ENCODE measurements at places on chromosomes 3 and 15.

DNA sequence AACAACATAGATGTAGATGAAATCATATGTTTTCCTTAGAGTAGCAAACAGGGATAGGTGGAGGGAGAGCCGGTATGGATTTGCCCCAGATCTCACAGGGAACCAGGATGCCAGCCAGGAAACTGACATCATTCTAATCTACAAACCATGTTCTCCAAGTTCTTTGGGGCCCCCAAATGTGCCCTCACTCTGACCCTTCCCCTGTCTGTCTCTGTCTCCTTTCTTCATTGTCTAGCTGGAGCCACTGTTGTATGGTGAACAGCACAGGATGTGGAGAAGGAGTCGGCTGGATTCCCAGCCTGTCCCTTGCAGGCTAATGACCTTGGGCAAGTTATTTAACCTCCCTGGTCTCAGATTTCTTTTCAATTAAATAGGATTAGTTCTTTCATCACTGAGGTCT, 962 bp downstream of the ATP13A5 start:
- no peak for DNase-seq

DNA sequence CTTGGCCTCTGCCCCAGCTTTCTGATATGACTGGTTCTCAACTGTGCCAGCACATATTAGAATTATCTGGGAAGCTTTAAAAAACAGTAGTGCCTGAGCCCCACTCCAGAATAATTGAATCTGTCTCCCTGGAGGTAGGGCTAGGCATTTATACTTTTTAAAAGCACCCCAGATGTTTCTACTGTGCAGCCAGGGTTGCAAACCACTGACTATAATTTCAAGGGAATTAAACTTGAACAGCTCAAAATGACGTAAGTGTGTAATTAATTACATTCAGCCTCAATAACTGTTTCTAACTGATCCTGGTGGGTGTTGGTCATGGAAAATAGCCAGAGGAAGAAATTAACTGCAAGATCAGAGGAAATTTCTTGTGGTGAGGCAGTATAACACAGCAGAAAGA, 4.4 kb upstream of the IRAK2 start:
- no peak for DNase-seq

DNA sequence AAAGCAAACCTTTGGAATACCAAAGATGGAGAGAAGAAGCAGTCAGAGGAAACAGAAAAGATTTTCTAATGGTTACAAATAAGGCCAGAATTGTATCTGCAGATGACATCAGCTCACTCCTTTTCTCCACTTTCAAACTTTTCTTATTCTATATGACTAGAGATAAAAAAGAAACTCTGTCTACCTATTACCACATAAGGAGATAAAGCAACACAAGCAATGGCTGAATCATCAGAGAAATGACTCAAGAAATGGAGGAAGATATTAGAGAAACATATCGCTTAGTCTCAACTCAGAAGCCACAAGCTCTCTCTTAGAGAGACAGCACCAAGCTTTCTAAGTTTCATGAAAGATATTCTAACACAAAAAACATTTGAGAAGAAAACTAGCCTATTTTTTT, 784.0 kb downstream of the ZPLD1 start:
- peak; percentile 17 for DNase-seq

DNA sequence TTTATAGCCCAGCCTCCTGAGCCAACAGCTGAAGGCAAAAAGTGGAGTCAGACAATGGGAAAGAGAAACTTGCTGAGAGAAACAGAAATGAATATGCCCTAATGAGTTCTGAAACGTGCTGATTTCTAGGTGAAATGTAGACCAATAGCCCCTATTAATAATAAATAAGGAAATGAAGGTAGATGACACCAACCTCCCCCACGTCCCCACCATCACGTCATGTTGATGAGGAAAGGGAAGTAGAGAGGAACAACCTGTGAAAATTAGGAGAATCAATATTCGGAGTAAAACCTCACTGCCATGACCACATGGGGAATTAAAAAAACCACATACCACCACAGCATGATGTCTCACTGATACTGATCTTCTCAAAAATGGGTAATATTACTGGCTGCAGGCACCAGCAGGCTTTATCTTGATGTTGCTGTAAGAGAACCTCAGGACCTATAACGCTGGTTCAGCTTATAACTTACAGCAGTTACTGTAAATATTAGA, 64.0 kb downstream of the KAT2B start:
- DNase-seq: peak; percentile 15

DNA sequence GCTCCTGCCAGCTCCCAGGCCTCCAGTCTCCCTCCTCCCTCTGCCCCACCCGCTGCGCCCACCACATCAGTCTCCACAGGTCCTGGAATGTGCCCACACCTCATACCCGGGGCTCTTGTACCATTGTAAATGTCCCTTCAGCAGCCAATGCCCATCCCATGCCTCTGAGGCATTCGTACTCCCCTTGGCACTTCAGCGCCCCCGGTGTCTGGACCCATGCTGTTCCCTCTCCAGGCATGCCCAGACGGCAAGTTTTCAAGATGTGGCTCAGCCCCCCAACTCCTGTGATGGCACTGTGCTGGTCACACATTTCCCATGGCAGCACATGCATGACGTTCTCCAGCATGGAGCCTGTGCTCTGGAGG, 13.3 kb downstream of the PLXND1 start:
- DNase-seq: no peak

- DNase-seq: peak; percentile 52
Measured at GRCh38 chr3:37546876-37547275, 314.8 kb upstream of the CTDSPL start.

GRCh38 chr3:139481116-139481515, 4.8 kb upstream of the RBP2 start:
- DNase-seq: no peak

DNA sequence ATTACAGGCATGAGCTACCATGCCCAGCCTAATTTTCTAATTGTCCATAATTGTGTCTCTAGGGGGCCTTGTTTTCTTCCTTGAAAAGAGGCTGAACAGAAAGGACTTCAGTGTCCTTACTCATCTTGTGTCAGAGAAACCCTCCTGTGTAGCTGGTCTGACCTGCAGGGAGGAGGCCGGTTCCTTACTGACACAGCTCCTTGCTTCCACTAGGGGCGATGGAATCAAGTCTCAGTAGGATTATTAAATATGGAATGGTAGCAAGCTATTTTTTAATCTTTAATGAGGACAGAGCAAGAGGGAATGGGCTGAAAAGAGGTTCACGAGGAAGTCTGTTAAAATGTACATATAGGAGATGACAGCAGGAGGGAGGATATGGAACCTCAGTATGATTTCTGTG, 8.6 kb downstream of the LPCAT4 start:
- DNase-seq: no peak

DNA sequence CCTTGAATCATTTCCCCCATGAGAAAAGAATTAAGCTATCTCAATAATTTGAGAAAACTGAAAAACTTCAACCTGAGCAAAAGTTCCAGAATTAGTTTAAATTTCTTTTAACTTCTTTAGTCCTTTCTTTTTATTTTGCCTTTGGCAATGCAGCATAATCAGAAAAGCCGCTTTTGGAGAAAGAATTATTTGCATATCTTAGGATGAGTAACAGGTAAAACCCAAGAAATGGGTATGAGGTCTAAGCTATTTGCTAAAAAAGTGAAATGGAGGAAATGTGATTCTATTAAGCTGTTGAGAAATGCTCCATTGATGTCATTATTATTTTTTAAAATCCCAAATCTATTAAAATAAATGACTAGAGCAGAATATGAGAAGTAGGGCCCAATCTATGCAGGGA, 1238.3 kb upstream of the GBE1 start:
- no peak for DNase-seq

DNA sequence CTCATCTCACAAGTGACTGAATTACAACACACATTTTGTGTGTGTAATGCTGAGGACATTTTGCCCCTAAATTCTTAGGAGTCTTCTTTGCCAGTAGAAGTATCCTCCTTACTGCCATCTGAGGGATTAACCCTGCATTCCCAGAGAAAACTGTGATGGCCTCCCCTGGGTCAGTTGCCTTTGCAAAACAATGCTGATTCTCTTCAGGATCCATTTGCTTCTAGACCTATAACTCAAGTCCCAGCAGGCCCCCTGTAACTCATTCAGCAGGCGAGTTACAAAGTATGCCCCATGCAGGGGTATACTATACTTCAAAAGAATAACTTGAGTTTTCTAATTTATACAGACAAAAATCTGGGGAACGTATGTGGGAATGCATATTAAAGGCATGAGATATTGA, 6.6 kb upstream of the MCF2L2 start:
- no peak for DNase-seq

DNA sequence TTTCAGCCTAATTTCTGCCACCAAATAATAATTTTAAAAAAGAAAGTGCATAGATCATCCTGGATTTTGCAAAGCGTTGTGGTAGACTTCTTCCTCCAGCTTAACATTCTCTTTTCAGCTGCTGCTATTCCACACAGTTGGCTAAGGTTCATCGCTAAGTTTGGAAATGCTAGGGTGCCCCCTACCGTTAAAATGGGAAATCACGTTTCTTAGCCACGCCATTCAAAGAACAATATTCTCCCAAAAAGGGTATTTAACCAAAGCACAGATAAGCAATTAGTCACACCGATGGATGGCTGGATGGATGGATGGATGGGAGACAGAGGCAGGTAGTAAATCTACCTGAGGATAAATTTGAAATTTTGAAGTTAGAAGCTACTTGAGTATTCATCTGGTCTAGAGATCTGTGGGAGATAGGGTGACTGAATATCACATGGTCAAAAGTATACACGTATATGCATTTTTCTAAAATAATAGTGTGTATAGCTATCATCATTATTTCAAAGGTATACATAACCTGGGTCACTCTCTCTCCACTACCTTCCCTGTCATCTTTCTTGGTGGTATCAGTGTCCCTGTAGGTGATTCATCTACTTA, 67.2 kb downstream of the EFHB start:
- peak; percentile 51 for DNase-seq

DNA sequence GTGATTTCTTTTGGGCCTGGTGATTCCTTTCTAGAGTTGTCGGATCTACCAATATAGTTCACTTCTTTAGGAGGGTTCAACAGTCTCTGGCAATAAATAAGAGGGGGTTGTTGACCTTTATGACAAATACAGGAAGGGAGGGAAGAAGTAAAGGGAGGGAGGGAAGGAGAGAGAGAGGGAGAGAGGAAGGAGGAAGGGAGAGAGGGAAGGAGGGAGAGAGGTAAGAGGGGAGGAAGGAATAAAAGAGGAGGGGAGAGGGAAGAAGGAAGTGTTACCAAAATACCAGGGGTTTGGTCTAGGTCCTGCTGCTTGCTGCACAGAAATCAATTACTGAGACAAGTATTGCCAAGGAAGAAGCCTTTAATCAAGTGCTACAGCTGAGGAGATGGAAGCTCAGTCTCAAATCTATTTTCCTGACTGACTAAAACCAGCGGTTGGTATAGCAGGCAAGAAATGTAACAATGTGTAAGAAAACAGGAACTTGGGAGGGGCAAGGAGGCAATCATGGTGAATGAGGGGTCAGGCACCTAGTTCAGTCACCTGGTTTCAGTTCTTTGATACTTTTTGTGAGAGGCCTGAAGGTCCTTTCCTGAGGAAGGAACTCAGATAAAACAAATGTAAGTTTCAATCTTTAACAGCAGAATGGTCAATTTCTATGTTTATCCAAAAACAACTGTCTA, 14.1 kb upstream of the TMEM40 start:
- DNase-seq: no peak

GRCh38 chr15:69609176-69609575, 156.6 kb downstream of the RPLP1 start:
- DNase-seq: no peak

- no peak for DNase-seq
Measured at GRCh38 chr3:72559385-72559784, 288.9 kb downstream of the SHQ1 start.

- DNase-seq: no peak
Measured at GRCh38 chr3:106025151-106025722, 156.4 kb upstream of the CBLB start.

- DNase-seq: no peak
Measured at GRCh38 chr3:153159771-153160397, 2.1 kb upstream of the RAP2B start.

GRCh38 chr15:79778378-79778990, 118.3 kb downstream of the MTHFS start:
- DNase-seq: no peak

- DNase-seq: peak; percentile 72
Measured at GRCh38 chr15:51335538-51336410, 2.6 kb downstream of the CYP19A1 start.

- no peak for DNase-seq
Measured at GRCh38 chr3:50133283-50133615, 21.9 kb upstream of the SEMA3F start.

GRCh38 chr3:187746059-187746441, 782 bp upstream of the BCL6 start:
- DNase-seq: no peak

GRCh38 chr3:133295199-133295901, 104.5 kb upstream of the BFSP2 start:
- DNase-seq: peak; percentile 15
